ENCODE measurements at places on chromosomes 16 and 17.

DNA sequence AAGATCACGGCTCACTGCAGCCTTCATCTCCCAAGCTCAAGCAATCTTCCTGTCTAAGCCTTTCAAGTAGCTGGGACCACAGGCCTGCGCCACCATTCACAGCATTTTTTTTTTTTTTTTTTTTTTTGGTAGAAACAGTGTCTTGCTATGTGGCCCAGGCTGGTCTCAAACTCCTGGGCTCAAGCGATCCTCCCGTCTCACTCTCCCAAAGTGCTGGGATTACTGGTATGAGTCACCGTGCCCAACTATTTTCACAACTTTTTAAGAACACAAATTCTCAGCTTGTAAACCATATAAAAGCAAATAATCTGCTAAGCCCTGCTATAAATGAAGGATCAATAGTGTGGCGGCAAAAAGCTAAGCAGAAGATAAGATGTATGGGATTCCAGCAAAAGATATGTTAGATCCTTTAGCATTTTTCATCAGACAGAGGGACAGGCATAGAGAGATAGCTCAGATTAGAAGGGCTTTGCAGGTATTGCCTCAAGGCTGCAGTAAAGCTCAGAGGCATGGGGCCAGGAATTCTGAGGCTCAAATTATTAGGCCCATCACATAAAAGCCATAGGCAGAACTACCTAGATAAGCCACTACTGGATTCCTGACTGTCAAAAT, 55.1 kb downstream of the EMP2 start:
- DNase-seq = no peak

- no peak for DNase-seq
Observed at GRCh38 chr16:23515881-23516280, 5.6 kb upstream of the GGA2 start.

DNA sequence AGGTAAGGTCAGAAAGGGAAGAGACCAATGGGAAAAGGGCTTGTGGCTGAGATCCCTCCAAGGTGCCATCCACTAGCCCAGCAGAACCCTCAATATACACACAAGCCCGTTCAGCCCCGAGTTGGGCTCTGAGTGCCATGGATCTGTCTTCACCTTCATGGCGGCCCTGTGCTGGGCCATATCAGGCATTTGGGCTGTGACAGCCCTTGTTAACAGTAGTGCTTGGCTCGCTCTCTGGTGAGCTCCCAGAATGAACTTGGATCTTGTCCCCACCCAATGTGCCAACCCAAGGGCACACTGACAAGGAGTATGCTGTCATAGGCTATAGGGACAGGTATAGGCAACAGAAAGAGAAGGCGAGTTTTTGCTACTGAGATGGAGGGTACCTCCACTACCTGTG, 182.7 kb downstream of the ZFHX3 start:
- no peak for DNase-seq

GRCh38 chr16:54504372-54504771, 217.8 kb upstream of the IRX3 start:
- DNase-seq = peak; percentile 53

DNA sequence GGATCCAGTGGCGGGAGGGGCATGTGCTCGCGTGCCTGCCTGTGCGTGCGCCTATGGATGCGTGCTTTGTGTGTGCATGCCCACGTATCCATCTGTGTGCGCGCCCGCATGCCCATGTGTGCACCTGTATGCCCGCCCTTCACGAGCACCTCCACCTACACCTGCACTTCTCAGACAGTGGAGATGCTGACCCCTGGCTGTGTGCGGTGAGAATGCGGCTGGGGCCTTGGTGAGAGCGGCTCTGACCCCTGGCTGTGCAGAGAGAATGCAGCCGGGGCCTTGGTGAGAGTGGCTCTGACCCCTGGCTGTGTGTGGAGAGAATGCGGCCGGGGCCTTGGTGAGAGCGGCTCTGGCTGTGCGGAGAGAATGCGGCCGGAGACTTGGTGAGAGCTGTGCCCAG, 33.9 kb downstream of the AXIN1 start:
- DNase-seq = no peak

DNA sequence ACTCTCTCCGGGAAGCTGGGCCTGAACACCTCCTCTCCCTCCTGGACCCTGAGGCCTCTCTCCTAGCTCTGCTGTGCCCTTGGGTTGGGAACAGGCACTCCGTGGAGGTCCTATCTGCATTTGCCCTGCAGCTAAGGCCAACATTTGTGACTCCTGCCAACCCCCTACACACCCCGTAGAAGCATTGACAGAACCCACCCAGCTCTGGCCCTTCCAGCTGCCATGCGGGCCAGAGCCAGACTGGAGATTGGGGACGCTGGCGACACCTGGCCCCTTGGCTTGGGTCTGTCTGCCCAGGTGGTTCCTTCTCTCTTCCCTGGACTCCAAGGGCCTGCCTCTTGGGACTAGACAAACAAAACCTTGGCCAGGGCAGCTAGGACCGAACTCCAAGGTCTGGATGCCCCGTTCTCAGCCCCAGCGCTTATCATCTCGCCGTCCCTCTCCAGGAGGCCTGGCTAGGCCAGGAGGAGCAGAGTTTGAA, 644 bp upstream of the RHBDF2 start:
- DNase-seq = no peak

GRCh38 chr16:67805718-67806427, 487 bp downstream of the RANBP10 start:
- peak; percentile 30 for DNase-seq

DNA sequence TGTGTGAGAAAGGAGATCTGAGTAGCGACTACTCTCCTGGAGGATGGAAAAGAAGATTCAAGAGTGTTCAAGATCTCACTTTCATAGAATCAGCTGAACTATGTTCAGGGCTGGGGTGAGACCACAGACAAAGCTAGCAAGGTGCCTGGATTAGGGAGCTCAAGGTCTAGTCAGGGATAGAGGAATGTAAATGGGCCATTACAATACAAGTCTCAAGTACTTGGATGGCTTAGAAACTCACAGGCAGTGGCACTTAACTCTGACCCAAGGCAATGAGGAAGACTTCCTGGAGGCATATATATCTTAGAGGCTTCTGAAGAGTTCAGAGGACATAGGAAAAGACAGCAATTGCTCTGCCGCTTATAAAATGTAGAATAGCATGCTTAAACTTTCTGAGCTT, 184.9 kb upstream of the CDH11 start:
- no peak for DNase-seq

- DNase-seq = peak; percentile 3
Observed at GRCh38 chr17:79622776-79623175, 11.9 kb upstream of the RBFOX3 start.

DNA sequence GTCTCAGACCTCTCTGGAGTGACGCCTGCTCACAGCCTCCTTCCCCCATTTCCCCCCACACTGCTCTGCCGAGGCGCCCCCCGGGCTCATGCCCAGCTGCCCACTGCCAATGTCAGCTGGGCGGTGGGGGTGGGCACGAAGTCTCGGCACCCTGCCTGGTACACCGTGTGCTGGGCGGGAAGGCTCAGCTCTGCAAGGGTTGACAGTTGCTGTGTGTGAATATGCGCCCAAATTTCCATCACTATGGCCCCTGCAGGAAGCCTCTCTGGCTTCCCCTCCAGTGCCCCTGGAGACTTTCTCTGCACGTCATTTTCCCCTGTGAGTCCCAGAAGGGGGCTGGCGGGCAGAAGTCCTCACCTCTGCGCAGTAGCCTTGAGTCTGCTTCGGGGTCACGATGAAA, 11.6 kb upstream of the CAMKK1 start:
- no peak for DNase-seq

- no peak for DNase-seq
Observed at GRCh38 chr16:48613061-48613957, 3.3 kb upstream of the N4BP1 start.

DNA sequence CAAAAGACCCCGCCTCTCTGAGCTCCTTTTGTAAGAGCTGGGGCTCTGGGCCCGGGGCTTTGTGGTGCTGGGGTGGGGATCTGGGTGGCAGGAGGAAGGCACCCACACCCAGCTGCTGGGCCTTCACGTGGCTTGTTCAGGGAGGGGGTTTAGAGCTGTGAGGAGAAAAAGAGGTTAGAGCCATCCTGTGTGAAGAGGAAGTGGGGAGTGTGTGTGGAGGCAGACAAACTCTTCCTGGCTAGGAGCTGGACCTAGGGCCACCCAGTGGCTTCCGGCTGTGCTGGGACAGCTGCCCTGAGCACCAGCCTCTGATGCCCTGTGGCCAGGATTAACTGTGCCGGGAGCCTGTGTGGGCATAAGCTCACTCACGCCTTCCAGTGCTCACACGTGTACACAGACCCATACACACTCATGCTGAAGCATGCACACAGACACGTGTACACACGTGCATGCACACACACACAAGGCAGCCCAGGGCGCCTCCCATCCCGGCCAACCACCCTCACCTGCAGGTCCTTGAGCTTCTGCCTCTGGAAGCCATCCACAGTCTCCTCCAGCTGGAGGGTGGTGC, 7.4 kb downstream of the CIBAR2 start:
- DNase-seq = no peak

- no peak for DNase-seq
Observed at GRCh38 chr17:79607940-79608623, 2.8 kb downstream of the RBFOX3 start.

GRCh38 chr16:1283996-1284616, 25.3 kb upstream of the UBE2I start:
- DNase-seq = no peak

GRCh38 chr16:29312835-29313558, 93.5 kb downstream of the NPIPB11 start:
- DNase-seq = no peak

GRCh38 chr16:85903559-85903958, 4.6 kb downstream of the IRF8 start:
- DNase-seq = no peak

GRCh38 chr17:4220655-4221054, 43.1 kb downstream of the ANKFY1 start:
- no peak for DNase-seq

- no peak for DNase-seq
Observed at GRCh38 chr17:21382560-21383495, 6.7 kb downstream of the KCNJ12 start.

DNA sequence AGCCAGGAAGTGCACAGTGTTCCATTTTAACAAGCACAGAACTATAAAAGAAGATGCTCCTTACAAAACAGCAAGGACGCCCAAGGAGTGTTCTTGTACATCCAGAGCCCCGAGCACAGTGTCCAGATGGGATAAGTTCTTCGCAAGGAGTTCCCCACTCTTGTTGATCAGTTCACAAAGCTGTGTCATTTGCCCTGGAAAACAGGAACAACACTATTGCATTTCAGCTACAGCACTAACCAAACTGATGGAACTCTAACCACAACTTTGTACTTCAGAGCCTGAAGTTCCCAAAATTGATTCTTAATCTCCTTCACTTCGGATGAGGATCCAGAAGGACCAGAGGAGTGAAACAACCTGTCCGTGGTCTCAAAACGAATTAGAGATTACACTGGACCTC, 5.1 kb downstream of the COPS3 start:
- DNase-seq = no peak

DNA sequence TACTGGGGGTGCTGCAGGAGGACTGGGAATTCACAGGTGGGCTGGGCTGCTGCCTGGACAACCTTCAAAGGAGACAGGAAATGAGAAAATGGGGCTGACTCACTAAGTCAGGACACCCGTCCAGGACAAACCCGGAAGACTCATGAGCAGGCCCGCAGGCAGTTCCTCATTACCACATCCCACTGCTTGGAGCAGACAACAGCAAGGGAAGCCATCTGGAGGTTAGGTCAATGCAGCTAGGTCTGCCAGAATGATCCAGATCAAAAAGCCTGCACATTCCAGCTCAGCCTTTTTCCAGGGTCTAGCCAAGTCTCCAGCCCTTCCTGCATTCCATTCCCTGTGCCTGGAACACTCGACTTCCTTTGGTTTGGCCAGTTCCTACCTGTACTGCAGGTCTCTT, 536.5 kb upstream of the CDH11 start:
- DNase-seq = peak; percentile 35

GRCh38 chr17:39636927-39637736, at the start of gene STARD3:
TSS of gene STARD3 (plus strand) at chr17:39637144. CDS start at chr17:39653532, 16,388 bp downstream.
- peak; percentile 95 for DNase-seq

- no peak for DNase-seq
Observed at GRCh38 chr16:48433116-48433849, 48.1 kb upstream of the SIAH1 start.

DNA sequence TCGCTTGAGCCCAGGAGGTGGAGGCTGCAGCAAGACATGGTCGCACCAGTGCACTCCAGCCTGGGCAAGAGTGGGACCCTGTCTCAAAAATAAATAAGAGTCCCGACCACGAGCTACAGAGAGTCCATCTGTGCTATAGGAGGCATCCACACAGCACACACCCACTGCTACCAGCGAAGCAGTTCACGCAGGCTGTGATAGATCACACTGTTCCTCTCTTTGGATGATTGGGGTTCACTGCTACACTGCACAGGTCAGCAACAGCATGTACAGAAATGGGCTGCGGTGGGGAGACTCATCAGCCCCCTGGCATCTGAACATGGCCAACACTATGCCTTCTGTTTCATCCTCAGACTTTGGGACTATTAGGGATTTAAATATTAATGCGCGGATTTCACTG, 33.8 kb downstream of the PMM2 start:
- no peak for DNase-seq

GRCh38 chr17:79946352-79947231, 89.1 kb downstream of the TBC1D16 start:
- no peak for DNase-seq

- DNase-seq = peak; percentile 46
Observed at GRCh38 chr17:29590411-29591145, 1.1 kb upstream of the GIT1 start.

GRCh38 chr16:27544671-27545070, 5.0 kb downstream of the GTF3C1 start:
- DNase-seq = no peak

DNA sequence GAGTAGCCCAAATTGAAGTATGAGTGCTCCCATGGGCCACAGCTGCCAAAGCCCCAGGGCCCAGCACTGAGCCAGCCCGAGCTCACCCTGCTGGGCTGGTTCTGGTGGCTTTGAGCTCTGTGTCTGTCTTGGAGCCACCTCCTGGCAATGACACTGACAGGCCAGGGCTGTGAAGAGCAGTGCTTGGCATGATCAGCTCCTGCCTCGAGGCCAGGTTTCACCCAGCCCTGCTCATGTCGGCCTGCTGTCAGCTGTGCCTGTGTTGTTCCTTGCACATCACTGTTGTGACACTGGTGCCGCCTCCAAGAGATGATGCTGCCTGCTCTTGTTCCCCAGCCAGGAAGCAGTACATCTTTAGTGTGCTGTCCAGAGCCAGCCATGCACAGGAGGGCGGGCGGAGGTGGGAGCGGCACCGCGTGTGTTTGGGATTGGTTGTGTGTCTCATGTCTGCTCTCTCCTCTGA, 26.0 kb downstream of the PLD6 start:
- peak; percentile 53 for DNase-seq

GRCh38 chr17:29059281-29059680, 16.3 kb downstream of the PIPOX start:
- DNase-seq = no peak

GRCh38 chr16:74455213-74455612, 33.9 kb upstream of the CLEC18B start:
- DNase-seq = no peak

GRCh38 chr16:8853150-8853549, 15.7 kb downstream of the CARHSP1 start:
- DNase-seq = peak; percentile 17

GRCh38 chr17:40351359-40352236, 12.9 kb downstream of the GJD3 start:
- no peak for DNase-seq
